ENCODE measurements at places on chromosomes 1 and 21.
A peak's percentile ranks its signal among the peaks of the same experiment; 100 is the strongest.

GRCh38 chr1:157311730-157312081 lies 173.5 kb upstream of the ETV3 start:
- DNase-seq = no peak

DNA sequence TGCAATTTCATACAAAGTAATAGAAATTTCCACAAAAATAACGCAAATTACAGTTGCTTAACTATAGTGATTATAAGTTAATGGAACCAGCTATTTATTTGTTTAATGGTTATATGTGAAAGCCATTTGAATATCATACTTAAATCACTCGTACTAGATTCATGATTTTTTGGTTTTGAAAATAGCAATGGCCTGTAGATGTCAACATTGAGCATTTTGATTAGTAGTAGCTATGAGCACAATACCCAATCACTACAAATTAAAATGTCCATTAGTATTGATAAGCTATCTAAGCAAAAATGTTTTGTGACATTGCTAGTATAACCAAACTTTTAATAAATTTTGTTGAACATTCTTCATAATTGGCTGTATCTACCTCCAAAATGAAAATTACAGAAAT lies 10.0 kb downstream of the COL24A1 start:
- peak; percentile 13 for DNase-seq

DNA sequence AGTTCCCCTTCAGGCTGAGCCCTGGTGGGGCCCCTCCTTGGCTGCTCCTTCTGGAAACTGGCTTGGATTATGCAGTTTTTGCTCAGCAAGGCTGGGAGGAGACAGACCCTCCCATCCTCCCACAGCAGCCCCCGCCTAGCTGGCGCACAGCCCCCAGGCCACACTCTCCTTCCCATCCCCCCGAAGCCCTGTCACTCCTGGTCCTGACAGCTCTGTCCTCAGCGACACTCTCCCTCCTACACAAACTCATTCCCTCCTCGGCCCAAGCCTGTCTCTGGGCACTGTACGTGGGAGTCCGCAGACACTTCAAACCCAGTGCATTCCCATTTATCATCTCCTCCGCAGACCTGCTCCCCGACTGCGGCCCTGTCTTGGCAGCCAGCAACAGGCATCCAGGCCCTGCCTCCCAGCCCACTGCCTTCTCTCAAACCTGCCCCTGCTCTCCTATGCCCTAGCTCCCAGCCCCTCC lies 25.0 kb upstream of the EPHB2 start:
- DNase-seq = no peak

GRCh38 chr1:9228609-9229008 lies 6.0 kb upstream of the H6PD start:
- peak; percentile 36 for DNase-seq

DNA sequence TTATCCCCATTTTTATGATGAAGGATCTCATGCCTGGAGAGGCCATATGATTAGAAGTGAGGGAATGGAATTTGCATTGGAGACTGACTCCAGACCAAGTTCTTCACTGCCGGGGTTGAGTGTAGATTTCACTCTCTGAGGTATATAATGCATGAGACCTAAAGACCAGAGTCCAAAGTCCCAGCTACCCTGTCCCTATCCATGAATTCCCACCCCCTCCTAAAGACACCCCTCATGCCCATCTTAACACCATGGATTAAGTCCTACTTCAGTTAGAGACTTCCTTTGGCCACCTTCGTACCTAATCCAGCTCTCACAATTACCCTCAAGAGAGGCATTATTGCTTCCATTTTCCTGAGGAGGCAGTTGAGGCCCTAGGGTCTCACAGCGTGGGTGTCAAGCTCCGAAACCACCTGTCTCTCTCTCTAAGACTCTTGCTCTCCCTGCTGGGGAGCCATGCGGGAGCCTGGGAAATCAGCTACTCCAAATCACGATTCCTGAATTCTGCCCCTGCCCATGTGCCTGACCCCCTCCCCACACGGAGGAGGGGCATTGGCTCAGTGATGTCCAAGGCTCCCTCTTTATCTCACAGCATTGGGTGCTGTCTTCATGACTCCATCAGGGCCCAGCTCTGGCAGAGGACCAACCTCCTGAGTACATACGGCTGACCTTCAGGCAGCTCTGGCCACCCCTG lies 11.7 kb upstream of the FOXO6 start:
- no peak for DNase-seq

- DNase-seq = peak; percentile 76
Observed at GRCh38 chr1:67441183-67441582, 11.0 kb upstream of the SERBP1 start.

DNA sequence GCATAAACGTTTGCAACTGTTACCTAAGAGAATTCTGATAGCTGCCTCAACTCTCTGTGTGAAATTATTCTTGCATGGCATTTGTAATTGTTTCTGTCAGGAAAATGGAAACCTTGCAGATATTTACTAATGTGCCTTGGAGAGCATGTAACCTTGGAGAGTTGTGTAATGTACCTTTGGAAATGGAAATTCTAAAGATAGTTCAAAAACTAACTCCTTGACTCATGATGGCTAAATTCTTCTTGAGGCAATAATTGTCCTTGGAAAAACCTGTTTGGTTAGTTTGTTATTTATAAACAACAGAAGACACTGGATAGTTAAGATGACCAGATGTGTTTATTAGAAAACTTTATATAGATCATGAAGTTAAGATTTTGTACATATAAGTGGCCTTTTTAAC lies 1033.8 kb downstream of the PLA2G4A start:
- DNase-seq = no peak

DNA sequence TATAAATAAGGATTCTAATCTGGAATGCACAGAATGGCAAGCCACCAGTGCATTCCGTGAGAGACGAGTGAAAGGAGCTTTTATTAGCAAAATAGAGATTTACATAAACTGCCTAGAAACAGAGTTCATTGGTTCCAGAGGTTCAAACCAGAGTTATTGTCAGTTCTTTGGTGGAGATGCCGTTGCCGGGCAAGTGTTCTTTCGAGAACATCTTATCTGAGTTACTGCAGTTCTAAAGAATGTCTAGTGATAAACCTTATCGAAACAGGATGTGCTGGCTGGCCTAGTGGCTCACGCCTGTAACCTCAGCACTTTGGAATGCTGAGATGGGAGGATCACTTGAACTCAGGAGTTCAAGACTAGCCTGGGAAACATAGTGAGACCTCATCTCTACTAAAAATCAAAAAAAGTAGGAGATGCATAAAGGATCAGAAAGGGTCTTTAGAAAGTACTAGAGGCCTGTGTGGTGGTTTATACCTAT lies 19.9 kb upstream of the EVI5 start:
- peak; percentile 93 for DNase-seq

DNA sequence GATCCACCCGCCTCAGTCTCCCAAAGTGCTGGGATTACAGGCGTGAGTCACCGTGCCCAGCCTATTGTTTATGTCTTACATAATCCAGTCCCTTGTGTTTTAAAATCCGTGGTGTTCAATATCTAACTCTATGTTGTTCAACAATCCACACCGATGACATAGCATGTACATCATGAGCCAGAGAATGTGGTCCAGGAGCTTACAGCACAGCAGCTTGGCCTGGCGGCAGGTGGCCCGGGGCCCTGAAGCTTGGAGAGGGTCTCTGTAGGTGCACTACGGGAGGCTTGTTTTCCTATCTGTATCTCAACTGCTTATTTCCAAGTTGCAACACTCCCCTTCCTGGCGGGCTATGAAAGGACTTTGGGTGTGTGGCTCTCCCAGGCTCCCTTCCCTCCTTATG lies 138.4 kb downstream of the ADSS2 start:
- DNase-seq = no peak

- DNase-seq = no peak
Observed at GRCh38 chr1:224132901-224133300, 19.0 kb downstream of the FBXO28 start.

DNA sequence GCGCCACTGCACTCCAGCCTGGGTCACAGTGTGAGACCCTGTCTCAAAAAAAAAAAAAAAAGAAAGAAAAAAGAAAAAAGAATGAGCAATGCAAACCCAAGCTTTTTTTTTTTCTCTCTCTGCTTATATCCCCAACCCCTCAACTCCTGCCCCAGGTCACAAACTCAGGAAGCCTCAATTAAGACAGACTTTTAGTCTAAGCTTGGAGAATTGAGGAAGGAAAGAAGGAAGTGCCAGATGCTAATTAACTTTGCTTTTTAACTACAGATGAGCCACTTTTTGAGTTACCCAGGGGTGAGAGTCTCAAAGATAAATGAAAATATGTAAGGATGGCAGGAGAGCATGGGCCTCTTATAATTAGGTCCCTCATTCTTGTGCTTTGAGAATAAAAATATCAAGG lies 33.3 kb downstream of the PIK3CD start:
- peak; percentile 34 for DNase-seq

DNA sequence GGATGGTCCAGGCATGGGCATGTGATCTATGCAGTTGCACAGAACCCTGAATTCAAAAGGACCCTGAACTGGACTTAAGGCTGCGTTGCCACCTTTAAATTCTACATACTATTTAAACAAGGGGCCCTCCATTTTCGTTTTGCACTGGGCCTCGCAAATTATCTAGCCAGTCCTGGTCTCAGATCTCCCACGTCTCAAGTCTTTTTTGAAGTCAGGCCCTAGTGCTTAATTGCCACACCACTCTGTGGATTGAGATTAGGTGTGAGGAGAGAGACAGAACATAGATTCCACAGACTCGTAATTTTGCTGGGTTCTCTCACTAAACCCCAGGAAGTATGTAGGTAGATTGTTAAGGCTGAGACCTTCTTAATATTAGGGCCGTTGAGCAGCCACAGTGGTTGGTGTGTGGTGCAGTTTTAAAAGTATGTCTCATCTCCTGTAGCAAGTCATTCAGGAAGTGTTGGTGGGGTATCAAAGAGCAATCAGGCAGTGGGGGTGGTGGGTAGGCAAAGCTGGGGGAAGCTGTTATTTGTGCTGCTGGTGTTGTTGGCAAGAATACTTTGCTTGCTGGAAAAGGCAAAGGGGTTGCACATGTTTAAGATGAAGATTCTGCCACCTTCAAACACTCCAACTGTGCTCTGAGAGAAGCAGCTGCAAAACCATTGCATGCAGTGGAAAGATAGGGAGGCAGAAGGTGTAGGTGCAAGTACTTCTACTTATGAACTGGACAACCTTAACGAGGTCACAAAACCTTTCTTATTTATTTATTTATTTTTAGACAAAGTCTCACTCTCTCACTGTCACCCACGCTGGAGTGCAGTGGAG lies 11.2 kb downstream of the CD84 start:
- DNase-seq = peak; percentile 96

- DNase-seq = peak; percentile 75
Observed at GRCh38 chr1:113930499-113931161, 1.5 kb downstream of the HIPK1 start.

- DNase-seq = no peak
Observed at GRCh38 chr1:25710583-25711347, 89.2 kb upstream of the SELENON start.

DNA sequence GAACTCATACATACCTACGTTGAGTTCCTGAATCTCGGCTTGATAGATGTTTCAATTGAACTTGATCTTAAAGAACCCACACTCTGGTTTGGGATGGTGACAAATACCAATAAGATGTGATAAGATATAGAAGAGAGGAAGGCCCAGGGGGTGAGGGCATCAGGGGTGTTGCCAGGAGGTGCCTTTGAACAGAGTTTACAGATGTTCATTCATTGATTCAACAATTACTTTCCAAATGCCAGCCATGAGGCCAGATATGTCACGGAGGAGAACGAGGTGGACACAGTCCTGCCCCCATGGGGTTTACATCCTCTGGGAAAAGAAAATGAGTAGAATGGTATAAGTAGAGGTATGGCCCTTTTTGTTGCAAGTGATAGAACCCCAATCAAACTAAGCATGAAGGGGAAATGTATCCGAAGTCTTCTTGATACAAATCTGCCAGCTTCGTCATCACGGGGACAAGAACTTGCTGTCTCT lies 659 bp downstream of the LRRC71 start:
- no peak for DNase-seq

- DNase-seq = peak; percentile 69
Observed at GRCh38 chr1:246569248-246570238, 3.3 kb downstream of the CNST start.

- DNase-seq = peak; percentile 74
Observed at GRCh38 chr1:156656806-156657740, 15.2 kb downstream of the BCAN start.

DNA sequence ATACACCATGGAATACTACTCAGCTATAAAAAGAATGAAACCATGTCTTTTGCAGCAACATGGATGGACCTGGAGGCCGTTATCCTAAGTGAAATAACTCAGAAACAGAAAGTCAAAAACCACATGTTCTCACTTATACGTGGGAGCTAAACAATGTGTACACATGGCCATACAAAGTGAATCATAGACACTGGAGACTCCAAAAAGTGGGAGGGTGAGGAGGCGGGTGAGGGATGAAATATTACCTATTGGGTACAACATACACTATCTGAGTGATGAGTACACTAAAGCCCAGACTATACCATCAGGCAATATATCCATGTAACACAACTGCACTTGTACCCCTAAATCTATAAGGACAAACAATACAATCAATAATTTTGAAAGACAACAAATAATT lies 39.5 kb upstream of the FAM20B start:
- no peak for DNase-seq

GRCh38 chr1:163171826-163172225 lies 30.9 kb downstream of the RGS5 start:
- no peak for DNase-seq

DNA sequence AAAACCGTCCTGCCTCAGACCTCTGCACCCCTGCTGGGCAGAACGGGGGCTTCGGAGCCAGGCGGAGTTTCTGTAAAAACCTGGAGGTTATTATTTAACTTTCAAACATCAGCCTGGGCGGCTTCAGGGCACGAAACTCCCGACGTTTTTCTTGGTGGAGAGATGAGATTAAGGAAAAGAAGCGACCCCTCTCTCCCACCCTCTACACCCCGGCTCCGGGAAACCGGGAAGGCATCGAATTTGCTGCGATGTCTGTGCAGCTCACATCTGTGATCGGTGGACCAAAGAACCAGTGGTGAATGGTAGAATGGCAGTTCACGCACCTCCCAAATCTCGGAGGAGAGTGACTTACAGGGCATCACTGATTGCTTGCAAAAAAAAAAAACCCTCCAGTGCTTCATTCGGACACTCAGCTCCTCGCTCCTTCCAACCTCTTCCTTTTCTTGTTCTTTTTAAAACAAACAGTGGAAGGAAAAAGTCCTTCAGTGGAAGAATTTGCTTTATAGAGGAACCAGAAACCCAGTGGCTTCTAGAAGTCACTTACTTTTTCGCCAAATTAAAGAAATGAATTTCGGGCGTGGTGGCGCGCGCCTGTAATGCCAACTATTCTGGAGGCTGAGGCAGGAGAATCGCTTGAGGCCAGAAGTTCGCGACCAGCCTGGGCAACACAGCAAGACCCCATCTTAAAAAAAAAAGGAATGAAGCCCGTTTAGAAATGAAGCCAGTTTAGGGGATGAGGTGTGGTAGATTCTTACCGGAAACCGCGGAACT lies 884 bp downstream of the PHACTR4 start:
- DNase-seq = peak; percentile 76

- DNase-seq = no peak
Observed at GRCh38 chr1:28470146-28470545, 35.7 kb upstream of the RCC1 start.

GRCh38 chr1:154818911-154819310 lies 51.2 kb downstream of the KCNN3 start:
- DNase-seq = no peak
